Right kidney (tissue), 9 donors: ENCODE measurements at places on chromosomes 4 and X.

- no peak for DNase-seq
These were observed 457.1 kb downstream of the GBA3 start for GRCh38 chr4:23149815-23150214.

DNA sequence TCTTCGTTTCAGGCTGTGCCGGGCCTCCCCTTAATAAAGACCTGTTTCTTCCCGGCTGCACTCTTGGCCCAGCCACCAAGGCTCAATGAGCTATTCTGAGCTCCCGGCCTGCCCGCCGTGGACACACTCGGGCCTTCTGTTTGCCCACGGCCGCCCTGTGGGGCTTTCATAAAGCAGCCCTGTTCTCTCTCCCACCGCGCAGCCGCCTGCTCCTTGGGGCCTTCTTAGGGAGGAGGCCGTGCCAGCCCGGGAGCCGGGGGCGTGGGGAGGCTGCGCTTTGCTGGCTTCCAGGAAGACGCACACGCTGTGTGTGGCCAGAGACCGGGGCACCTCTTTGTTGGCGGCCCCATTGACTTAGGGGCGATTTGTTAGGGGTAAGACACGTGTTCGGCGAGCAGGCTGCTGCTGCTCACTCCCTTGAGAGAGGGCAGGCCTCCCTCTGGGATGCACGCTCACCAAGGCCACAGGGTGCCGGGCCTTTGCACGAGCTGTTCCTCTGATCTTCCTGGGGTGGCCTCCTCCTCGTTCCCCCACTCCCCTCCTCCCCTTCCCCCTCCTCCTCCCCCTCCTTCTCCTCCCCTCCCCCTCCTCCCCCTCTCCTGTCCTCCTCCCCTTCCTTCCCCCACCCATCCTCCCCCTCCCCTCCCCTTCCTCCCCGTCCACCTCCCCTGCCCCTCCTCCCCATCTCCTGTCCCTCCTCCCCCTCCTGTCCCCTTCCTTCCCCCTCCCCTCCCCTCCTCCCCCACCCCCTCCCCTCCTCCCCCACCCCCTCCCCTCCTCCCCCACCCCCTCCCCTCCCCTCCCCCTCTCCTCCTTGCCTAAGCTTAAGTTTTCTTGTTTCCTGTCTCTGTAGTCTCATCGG is 11.3 kb downstream of the BLOC1S4 start:
- peak; percentile 57 for DNase-seq

DNA sequence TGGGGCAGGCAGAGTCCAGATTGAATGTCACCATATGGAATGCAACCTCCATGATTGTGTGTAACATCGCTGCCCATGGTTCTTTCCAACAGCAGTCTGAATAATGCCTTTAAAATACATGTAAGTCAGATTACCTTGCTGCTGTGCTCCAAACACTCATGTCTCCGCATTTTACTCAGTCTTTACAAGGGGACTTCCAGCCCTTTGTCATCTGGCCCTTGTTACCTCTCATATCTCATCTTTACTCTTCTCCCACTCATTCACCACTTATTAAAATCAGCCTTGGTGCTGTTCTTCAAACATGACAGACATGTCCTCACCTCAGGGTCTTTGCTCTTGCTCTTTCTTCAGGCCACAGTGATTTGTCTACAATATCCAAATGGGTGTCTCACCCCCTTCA is 200.4 kb upstream of the GYPA start:
- no peak for DNase-seq

DNA sequence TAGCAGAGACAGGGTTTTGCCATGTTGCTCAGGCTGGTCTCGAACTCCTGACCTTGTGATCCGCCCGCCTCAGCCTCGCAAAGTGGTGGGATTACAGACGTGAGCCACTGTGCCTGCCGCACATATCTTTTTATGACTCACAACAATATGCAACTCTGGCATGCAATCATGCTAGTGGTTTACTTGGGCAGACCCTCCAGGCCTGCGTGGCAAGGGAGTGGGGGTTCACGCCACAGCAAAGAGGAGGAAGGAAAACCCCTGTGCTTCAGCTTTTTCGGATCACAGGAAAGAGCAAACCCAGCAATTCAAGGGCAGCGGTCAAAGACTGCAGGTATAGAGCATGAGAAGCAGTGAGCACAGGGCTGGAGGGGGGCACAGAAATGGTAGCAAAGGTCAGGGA is 48.3 kb upstream of the CD99 start:
- no peak for DNase-seq

- no peak for DNase-seq
These were observed 12.7 kb downstream of the MTTP start for GRCh38 chr4:99587309-99587708.

GRCh38 chr4:100290585-100290984 is 100.3 kb upstream of the DDIT4L start:
- no peak for DNase-seq

DNA sequence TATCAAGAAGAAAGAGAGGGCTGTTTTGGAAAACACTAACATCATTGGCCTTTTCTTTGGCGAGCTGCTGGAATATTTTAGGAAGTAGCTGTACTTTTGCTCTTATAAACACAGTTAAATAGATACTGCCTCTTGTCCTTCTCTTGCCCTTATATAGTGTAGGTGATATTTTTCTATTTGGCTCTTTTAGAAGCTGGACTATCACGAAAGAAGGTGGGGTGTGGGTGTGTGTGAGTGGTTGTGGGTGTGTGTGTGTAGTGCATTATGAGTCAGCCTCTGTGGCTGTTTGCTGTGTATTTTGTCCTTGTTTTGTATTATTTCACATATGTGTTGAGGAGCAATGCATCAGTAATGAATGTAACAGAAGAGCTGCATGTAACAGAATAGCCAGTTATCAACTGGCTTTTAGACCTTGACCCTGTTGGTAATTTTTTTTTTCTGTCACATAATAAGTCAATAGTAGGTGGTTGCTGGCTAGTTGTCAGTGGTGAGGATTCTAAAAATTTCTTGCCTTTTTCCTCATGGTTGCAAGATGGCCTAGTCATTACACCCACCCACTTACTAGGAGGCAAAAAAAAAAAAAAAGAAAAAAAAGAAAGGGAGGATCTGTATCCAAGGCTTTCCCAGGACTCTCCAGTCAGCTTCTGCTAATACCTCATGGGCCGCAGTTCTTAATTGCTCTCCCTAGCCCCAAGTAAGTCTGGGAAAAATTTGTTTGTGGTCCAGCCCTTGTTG is 23.8 kb downstream of the ARHGAP10 start:
- no peak for DNase-seq

DNA sequence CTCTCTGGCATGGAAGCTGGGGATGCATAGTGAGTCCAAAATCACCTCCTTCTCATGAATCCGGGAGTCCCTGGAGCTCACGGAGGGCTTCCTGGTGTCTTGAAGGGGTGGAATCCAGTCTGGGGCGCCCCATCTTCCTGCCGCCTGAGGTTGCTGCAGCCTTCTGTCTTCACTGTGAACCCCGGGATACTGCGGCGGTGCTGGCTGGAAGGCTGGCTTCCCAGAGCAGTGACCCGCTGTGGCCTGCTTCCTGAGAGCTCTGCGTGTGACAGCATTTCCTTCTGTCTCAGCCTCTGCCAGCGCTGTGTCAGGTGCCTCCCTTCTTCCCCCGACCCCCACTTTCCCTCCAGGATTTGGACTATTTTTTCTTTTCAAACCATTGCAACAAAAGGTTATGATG is 98.8 kb upstream of the STOX2 start:
- DNase-seq = peak; percentile 46

GRCh38 chr4:87911252-87911774 is 64.2 kb upstream of the SPP1 start:
- no peak for DNase-seq

GRCh38 chr4:5403746-5404497 is 304.4 kb downstream of the EVC2 start:
- no peak for DNase-seq

DNA sequence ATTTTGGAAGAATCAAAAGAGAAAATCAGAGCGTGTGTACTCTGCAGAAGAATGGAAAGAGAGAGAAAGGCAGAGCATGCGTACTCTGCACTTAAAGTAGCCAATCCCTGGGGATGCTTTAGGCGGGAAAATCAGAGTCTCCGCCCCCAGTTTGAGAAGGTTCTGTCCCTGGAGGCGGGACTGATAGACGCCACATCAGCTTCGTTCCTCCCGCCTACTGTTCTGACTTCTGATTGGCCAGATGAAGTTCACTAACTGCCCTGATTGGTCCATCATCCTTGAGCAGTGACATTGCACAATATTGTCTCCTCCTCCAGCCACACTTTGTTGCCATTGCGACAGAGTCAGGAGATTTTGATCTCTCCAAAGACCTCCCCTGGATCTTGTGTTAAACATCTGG is 23.8 kb downstream of the SSX1 start:
- no peak for DNase-seq

- DNase-seq = no peak
These were observed 371.6 kb upstream of the EMCN start for GRCh38 chr4:100889401-100889800.

GRCh38 chr4:63526251-63526650 is 883.0 kb downstream of the TECRL start:
- DNase-seq = no peak

DNA sequence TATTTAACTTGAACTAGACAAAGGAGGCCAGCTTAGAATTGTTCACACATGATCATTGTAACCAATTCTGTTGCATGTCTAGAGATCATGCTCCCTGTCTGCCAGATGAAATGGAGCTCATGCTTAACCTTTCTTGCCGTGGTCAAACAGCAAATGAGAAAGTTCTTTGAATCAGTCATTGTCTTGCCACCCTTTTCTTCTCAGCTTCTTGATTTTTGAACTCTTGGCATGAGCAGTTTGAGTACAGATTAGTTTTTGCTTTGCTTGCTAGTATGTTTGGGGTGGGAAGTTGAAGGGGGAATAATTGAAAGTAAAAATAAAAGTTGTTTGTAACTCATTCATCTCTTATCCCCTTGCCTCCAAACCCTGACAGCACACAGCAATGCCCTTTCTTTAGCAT is 4.7 kb downstream of the MTM1 start:
- no peak for DNase-seq

- DNase-seq = no peak
These were observed 49.9 kb upstream of the SCRG1 start for GRCh38 chr4:173448608-173449379.

- no peak for DNase-seq
These were observed 14.1 kb upstream of the TMEM131L start for GRCh38 chr4:153451911-153452657.

GRCh38 chrX:2452317-2452784 is 48.4 kb downstream of the DHRSX start:
- no peak for DNase-seq

GRCh38 chrX:143296521-143296920 is 220.8 kb downstream of the SPANXN3 start:
- no peak for DNase-seq

GRCh38 chr4:116838609-116839008 is 246.8 kb downstream of the TRAM1L1 start:
- no peak for DNase-seq

DNA sequence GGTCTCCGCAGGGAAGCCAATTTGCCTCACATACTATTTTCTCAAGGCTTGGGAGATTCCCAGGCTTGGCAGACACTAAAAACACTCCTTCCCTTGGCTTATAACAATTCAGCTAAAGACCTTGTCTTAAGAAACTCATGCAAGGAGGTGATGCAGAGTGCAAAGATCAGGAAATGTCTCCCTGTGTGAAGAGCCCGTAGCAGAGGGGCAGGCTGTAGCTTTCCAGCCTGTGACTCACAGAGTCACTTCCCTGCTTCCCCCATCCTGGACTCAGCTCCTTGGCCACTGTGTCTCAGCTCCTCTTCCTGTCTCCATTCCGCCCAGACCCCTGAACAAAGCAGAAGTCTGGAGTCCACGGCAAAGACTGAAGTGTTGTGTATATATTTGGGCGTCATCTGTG is 56.1 kb downstream of the KDR start:
- DNase-seq = no peak
